Spinal cord (tissue), 10 donors: ENCODE measurements at places on chromosomes 4 and X.

- DNase-seq, result no peak
Observed at GRCh38 chr4:142262956-142263355, 583.1 kb downstream of the INPP4B start.

GRCh38 chr4:4270529-4270928 is 19.4 kb downstream of the LYAR start:
- no peak for DNase-seq

- DNase-seq, result no peak
Observed at GRCh38 chr4:109872065-109872464, 24.2 kb downstream of the LRIT3 start.

GRCh38 chr4:91600301-91600700 is 703.5 kb upstream of the GRID2 start:
- DNase-seq, result no peak

- DNase-seq, result no peak
Observed at GRCh38 chrX:120459309-120459708, 9.8 kb downstream of the LAMP2 start.

DNA sequence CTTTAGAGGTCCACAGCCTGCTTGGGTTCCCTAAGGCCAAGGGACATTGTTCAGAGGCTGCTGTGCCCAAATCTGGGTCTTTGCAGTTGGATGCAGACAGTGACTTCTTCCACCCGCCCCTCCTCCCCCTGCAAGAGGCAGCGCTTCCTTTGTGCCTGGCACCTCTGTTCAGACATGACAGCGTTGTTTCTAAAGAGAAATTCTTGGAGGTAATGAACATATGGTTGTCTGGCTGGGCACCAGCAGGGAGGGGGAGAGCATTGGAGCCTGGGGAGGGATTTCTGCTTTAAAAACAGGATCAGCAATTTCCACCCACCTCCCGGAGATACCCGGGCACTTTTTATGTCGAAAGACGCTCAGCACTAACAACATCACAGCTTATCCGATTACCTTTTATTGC is 51.5 kb downstream of the PSAPL1 start:
- DNase-seq, result no peak

GRCh38 chr4:180790471-180790870 is 1452.7 kb upstream of the TENM3 start:
- no peak for DNase-seq

DNA sequence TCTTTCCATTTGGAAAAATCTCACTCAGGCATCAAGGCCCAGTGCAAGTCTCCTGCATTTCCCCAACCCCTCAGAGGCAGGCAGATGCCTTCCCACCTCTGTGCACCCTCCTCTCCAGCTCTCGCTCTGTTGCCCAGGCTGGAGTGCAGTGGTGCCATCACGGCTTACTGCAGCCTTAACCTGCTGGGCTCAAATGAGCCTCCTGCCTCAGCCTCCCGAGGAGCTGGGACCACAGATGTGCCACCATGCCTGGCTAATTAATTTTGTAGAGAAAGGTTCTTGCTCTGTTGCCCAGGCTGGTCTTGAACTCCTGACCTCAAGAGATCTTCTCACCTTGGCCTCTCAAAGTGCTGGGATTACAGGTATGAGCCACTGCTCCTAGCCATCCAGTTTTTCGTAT is 95.8 kb downstream of the NHSL2 start:
- DNase-seq, result no peak

GRCh38 chrX:13026877-13027652 is 17.4 kb downstream of the FAM9C start:
- no peak for DNase-seq

GRCh38 chrX:63765712-63766111 is 19.3 kb downstream of the ARHGEF9 start:
- no peak for DNase-seq

- DNase-seq, result no peak
Observed at GRCh38 chr4:78638337-78639172, 87.0 kb downstream of the ANXA3 start.

GRCh38 chr4:154731756-154732155 is 12.0 kb upstream of the LRAT start:
- no peak for DNase-seq

DNA sequence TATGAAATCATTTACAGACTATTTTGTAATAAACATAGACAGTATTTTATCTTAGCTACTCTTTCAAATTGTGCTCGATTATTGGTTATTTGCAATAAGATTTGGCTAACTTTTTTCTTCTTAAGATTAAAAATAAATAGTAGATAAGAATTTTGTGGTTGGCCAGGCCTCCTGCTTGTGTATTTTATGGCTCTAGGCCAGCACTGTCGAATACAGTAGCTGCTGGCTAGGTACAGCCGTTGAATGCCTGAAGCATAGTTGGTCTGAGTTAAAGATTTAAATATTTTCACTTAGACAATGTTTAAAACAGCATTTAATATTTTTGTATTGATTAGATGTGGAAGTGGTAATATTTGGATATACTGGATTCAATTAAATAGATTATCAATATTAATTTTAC is 481.0 kb downstream of the SPRY1 start:
- no peak for DNase-seq

- DNase-seq, result no peak
Observed at GRCh38 chr4:104490096-104490769, 4.5 kb downstream of the CXXC4 start.

DNA sequence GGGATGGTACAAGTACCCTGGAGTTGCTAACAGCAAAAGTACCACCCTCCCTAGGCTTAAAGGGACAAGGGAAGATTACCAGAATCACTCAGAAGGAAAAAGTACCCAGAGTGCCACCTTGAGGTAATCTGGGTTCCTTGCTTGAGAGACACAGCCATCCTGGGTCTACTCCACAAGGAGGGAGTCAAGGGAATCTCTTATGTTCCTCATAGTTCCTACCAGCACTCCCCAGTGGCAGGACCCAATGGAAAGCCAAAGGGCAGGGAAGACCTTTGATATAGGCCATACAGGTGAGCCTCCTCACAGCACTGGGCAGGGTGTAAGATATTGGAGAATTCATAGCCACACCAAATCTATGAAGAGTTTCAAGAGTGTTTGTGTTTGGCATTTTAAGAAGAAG is 5.7 kb downstream of the IL2 start:
- no peak for DNase-seq

- no peak for DNase-seq
Observed at GRCh38 chrX:63889001-63889400, 104.0 kb upstream of the ARHGEF9 start.

GRCh38 chrX:24099394-24099793 is 44.6 kb downstream of the EIF2S3 start:
- DNase-seq, result no peak

- DNase-seq, result no peak
Observed at GRCh38 chrX:110536816-110537215, 178.2 kb downstream of the RTL9 start.

GRCh38 chr4:70392057-70392776 is 5.5 kb upstream of the OPRPN start:
- DNase-seq, result no peak

GRCh38 chr4:40258627-40259026 is 61.8 kb downstream of the RHOH start:
- DNase-seq, result no peak

GRCh38 chr4:3079694-3080123 is 5.2 kb downstream of the HTT start:
- DNase-seq, result no peak

DNA sequence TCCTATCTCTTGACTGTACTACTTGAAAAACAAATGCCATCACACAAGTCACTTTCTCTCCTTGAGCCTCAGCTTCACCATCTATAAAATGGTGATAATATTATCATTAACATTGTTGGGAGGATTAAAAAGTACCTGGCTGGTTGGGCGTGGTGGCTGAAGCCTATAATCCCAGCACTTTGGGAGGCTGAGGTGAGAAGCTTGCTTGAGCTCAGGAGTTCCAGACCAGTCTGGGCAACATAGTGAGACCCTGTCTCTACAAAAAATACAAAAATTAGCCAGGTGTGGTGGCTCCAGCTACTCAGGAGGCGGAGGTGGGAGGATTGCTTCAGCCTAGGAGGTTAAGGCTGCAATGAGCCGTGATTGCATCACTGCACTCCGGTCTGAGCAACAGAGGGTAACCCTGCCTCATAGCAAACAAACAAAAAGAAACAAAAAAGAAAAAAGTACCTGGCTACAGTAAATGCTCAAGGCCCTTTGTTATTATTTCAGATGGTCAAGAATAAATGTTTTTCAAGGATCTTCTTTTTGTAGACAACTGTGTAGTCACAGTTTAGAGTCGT is 120.3 kb downstream of the CHRNA9 start:
- no peak for DNase-seq

- no peak for DNase-seq
Observed at GRCh38 chr4:112520598-112521122, 4.7 kb upstream of the NEUROG2 start.

- no peak for DNase-seq
Observed at GRCh38 chrX:14505648-14506047, 23.7 kb upstream of the GLRA2 start.

GRCh38 chrX:40098264-40099054 is 701 bp upstream of the BCOR start:
- DNase-seq, result no peak

- no peak for DNase-seq
Observed at GRCh38 chr4:15416357-15417232, 11.2 kb upstream of the C1QTNF7 start.

DNA sequence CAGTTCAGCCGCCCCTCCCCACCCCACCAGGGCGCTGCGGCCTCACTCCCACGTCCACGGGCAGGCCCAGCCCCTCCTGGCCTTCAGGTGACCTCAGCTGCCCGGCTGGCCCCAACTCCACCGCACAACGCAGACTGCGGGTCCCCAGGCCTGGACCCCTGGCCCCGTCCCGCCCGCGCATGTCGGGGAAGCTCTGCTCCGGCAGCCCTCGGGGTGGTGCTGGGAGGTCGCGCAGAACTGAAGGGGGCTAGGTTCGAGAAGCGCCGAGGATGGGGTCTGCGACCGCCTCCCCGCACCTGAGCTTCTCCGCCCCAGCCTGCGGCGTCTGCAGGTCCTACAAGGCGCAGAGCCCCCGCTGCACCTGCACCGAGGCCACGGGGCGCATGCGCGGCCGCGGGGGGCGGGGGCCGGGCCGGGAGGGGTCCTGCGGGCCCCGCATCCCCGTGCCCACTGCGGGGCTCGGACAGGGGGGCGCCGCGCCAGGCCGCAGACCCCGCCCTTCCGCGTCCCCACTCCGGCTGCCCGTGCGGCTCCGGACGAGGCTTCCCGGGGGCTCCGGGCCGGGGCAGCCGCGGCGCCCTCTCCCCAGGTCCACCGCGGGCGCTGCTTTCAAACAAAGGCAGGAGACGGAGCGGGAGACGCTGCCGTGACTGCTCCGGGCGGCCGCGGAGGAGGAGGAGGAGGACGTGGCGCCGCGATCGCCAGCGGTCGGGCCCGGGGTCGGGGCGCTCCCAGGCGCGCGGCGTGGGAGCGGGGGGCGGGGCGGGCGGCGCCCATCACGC is 672 bp upstream of the NAT8L start:
- peak; percentile 66 for DNase-seq

- no peak for DNase-seq
Observed at GRCh38 chr4:5361968-5362367, 310.7 kb downstream of the STK32B start.

- DNase-seq, result no peak
Observed at GRCh38 chr4:119100655-119101054, 35.0 kb upstream of the MYOZ2 start.
